ENCODE measurements at places on chromosomes 1 and 21.

- DNase-seq: no peak
Measured at GRCh38 chr1:111988743-111989453, 570 bp downstream of the KCND3 start.

DNA sequence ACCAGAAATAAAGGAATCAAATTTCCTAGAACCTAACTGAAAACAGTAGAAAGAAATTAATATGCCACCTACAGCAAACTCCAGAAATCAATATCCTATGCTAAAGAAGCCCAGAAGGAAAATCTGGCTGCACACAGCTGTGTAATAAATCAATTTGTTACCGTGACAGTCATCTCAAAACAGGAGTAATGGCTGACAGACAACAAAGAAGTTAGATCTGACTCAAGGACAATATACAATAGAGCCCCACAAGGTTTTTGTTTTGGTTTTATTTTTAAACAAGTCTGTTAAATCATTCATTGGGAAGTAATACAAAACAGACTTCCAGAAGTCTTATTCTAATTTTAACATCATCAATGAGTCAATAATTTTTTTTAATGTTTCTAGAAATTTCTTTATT, 168.4 kb downstream of the RERE start:
- DNase-seq: no peak

DNA sequence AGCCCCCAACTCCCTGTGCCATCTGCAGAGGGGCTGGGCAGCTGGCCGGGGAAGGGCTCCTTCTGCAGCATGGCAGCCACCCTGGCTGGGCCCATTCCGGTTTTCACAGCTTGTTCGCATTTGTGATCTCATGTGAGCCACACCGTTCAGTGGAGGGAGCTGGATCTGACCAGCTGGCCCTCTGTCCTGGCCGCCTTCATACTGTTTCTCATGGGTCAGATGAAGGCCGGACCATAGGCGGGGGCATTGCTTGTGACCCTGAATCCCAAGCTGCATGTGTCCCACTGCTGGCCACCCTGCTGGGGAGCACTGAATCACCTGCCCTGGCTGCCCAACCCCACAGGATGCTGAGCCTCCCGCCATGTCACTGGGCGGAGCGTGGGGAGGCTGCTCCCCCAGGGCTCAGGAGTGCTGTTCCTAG, 36.4 kb upstream of the PRSS38 start:
- no peak for DNase-seq

- no peak for DNase-seq
Measured at GRCh38 chr1:186091222-186091720, 283.8 kb downstream of the TPR start.

GRCh38 chr21:29407571-29407970, 108.8 kb downstream of the BACH1 start:
- no peak for DNase-seq
